SK-N-MC (cell line): ENCODE measurements at places on chromosomes 2 and 18.
A peak's percentile ranks its signal among the peaks of the same experiment; 100 is the strongest.

- DNase-seq, result peak; percentile 61
Observed at GRCh38 chr2:139142252-139142880, 362.2 kb upstream of the NXPH2 start.

DNA sequence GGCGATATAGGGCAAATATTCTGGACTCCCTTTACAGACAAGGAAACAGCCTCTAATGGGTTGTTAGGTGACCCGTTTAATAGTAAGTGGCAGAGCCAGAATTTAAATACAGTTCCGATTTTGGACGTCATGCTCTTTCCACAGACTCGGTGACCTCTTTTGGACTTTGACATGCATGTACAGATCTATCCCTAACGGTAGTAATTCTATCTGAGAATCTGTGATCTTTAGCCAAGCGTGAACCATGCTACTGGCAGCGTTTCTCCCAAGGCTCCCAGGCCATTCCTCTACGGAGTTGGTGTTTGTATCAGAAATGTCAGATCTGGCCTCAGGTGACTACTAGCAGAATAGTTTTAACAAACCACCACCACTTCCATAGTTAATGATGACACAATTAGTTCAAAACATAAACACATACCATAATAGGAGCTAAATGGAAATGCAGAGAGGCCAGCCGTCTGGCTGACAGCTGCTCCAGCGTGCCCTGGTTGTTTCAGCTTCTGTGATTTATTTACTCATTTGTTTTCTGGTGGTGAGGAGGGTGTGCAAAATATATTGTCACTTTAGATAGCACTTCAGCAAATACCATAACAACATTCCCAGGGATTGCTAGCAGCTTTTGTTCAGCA is 304.6 kb upstream of the LYPD1 start:
- no peak for DNase-seq

GRCh38 chr18:292271-292670 is 24.4 kb upstream of the THOC1 start:
- no peak for DNase-seq

- DNase-seq, result peak; percentile 59
Observed at GRCh38 chr18:33839452-33840211, 261.6 kb downstream of the ASXL3 start.

DNA sequence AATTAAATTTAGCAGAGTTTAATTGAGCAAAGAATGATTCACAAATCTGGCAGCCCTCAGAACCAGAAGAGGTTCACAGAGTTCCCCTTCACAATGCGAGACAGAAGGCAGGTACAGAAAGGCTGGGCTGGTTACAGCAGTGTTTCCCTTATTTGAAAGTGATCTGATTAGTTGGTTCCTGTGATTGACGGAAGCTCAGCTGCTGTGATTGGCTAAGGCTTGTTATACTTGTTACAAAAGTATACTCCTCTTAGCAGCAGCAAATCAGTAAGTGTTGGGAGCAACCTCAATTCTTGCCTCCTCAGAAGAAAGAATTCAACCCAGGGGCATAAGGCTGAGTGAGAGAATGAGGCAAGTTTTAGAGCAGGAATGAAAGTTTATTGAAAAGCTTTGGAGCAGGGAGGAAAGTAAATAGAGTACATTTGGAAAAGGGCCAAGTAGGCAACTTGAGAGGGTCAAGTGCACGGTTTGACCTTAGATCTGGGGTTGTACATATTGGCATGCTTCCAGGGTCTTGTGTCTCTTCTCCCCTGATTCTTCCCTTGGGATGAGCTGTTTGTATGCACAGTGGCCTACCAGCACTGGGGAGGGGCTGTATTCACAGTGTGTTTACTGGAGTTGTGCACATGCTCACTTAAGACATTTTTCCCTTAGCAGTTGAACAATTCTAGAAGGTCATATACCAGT is 431.8 kb upstream of the RAB12 start:
- no peak for DNase-seq

DNA sequence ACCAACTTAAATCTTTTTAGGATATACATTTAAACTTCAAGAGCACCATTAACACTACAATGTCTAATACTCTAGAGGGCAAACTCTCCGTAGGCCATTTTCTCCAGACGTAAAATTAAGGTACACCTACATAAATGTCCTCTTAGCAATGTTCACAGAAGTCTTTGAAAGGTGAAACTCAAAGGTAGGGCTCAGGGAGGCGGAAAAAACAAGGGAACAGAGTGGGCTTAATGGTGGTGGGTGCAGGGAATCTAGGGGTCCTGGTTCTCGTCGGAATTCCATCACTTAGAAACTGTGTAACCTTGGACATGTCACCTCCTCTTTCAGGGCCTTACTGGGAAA is 668 bp downstream of the NFU1 start:
- no peak for DNase-seq

GRCh38 chr2:199309973-199310372 is 147.8 kb downstream of the SATB2 start:
- DNase-seq, result no peak

DNA sequence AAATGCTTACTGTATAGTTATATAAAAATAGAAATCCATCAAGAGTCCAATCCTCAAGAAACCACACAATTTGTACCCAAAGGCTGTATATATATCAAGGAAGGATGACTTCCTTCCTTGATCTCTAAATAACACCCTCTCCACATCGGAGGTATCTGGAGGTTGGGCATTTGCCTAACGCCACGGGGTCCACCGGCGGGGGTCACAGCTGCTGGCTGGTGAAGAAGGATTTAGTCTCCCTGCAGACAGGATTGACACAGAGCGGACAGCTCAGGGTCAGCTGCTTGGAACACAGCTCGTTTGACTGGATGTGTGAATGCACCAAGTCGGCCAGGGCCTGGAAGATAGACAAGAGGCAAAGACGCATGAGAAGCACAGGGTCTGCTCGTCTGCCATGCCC is 36.0 kb downstream of the FECH start:
- no peak for DNase-seq

- DNase-seq, result no peak
Observed at GRCh38 chr2:186159101-186159500, 327.0 kb upstream of the ZC3H15 start.

GRCh38 chr18:8426401-8426800 is 182.8 kb upstream of the RAB12 start:
- DNase-seq, result no peak

DNA sequence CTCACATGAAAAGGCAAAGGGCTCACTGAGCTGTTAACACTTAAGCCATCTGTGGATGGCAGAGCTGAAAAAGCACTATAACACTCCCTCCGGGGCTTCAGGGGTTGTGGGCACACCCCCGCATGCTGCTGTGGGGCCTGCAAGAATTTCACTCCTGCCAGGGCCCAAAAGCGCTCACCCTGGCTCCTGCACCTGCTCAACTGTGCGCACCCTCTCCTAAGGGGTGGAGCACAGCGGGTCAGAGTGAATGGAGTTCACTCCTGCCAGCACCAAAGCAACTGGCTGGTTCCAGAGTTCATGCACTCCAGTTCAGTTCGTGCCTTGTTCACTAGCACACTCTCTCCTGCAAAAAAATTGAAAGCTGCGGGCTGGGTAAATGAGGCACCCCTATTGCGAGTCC is 814.2 kb upstream of the SLC39A10 start:
- no peak for DNase-seq

DNA sequence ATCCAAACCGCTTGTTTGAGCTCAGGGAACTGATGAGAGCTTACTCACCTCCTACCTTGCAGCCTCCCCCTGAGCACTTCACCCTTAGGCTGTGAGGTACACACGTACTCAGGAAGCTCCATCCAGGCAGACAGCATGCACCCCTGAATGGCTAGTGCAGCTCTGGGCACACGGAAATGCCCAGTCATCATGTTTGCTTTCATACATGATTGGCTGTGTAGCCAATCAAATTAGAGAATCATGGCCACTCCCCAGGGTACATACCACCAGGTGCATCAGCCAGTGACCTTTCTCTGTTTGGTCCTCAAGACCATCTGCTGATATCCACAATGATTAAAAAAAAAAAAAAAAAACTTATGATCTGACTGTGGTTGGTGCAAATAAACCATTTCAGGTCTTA is 42.1 kb downstream of the RNF152 start:
- no peak for DNase-seq

GRCh38 chr18:31103423-31103822 is 1.2 kb upstream of the DSC2 start:
- no peak for DNase-seq

- no peak for DNase-seq
Observed at GRCh38 chr2:123040506-123040905, 984.6 kb upstream of the CNTNAP5 start.

DNA sequence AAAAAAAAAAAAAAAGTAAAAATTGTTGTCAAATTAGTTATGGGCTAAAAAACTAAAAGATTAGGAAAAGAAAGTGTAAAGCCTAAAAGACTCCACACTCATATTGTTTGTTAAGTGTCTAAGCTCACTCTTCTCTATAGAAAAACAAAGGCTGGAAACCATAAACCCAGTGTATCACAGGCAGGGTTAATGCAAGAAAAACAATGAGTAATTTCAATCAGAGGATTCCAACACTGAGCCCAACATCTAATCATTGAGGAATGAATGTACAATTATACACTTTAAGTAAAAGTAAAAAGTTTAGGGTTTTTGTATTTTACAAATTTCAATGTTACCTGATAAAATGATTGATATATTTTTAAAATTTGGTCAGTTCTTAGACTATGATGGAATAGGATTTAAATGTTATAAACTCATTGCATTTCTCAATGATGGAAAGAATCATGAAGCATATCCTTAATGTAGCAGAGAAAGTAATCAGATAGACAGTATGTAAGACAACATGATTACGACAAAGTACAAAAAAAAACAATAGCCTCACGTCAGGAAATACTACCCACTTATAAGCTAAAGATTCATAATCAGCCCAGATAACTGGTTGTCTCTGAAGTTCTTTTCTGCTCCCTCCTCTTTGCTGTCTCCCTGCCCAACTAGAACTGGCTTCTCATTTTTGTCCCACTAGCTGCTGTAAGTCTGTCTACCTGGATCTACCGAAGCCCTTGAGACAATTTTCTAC is 44.5 kb upstream of the SP3 start:
- no peak for DNase-seq

DNA sequence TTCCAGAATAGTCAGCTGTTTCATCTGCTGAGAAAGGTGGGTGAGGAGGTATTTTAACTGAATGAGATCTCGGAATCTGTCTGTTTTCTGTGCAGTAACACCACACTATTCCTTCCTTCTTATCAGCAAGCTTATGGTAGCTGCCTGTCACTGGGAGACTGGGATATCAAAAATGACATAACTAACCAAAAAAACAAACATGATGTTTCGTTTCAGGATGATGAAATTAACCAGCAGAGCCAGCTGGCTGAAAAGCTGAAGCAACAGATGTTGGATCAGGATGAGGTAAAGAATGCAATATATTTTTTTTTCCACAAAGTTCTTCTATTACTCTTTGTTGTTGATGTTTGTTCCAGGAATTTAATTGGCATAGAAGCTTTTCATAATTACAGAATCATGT is 59.8 kb upstream of the LYPD6B start:
- no peak for DNase-seq

GRCh38 chr2:132911726-132912724 is 242.0 kb upstream of the LYPD1 start:
- DNase-seq, result no peak

- DNase-seq, result no peak
Observed at GRCh38 chr2:215914777-215915165, 98.6 kb downstream of the MREG start.

DNA sequence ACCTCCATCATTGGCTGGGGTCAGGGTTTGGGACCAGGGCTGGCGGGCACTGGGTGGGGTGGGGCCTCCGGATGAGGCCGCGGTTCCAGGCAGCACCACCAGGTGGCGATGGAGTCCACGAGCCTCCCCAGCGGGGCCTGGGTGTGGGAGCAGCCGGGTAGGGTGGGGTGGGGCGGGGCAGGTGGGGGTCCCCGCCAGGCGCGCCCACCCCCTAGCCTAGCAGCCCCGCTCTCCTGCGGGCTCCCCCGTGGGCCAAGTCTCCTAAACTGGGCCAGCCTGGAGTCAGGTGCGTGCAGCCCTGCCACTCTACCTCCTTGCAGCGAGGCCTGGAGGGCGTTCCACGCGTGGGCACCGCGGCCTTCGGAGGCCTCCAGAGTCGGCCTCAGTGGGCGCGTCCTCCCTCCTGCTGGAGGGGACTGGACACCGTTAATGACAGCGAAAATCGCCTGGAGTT is 187.5 kb downstream of the TWIST2 start:
- no peak for DNase-seq

- no peak for DNase-seq
Observed at GRCh38 chr2:234603619-234604018, 106.7 kb upstream of the ARL4C start.

- no peak for DNase-seq
Observed at GRCh38 chr2:44771522-44771921, 170.0 kb upstream of the SIX3 start.

- DNase-seq, result no peak
Observed at GRCh38 chr2:12196495-12196894, 450.1 kb downstream of the LPIN1 start.

DNA sequence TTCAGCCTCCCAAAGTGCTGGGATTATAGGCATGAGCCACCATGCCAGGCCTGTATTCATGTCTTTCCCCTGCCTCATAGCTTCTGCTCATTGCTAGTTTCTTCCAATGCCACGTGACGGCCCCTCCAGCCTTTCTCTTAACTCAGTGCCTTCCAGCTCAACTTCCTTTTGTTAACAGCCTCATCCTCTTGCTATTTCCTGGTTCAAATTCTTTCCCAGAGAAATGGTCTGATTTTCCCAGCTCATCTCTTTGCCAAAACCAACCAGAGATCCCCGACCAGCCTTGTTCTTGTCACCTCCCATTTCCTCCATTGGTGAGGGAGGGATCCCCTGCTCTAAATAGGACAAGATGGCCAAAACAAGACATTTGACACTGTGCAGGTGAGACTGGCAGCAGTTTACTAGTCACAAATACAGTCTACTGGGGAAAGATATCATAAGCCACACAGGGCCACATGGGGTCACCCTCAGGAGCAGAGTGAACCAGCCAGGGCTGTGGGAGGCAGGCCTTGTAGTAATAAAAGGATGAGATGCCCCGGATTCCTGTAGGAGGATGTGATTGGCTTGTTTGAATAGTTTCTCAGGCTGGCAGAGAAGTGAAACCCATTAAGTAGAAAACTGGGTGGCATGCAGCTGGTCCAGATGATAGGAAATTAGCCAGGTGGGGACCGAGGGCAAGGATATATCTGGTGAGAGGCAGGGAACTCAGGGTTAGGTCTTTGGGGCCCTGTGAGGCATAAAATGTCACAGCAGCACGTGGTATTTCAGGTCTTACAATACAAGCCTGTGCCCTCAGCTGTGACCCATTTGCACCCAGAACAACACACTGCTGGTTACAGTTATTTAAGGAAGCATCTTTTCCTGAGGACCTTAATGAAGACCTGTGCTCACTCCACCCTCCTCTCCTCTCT is 6.4 kb downstream of the CD207 start:
- no peak for DNase-seq

DNA sequence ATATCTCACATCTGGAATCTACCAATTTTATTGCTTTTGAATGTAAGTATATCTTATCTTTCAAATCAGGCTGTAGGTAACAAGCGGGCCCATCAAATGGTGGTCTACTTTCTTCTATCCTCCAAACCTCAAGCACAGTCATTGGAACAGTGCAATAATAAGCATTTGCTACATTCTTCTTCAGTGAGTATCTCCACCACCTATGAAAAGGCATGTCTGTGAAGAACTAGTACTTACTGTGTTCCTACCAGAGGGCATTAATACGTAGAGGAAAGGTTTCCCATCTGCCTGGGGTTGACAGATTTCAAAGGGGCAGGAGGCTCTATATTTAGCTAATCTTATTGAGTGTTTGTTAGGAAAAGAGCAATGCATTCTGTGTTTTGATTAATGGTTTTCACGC is 411.1 kb downstream of the NCKAP5 start:
- no peak for DNase-seq

- no peak for DNase-seq
Observed at GRCh38 chr18:69002233-69002632, 204.4 kb downstream of the CCDC102B start.
